NCI-H2081 (cell line): ENCODE measurements at places on chromosomes 1 and 21.

- no peak for DNase-seq
Measured at GRCh38 chr1:228935855-228936727, 200.8 kb downstream of the RHOU start.

- DNase-seq, result no peak
Measured at GRCh38 chr1:23169727-23170335, 1.2 kb upstream of the LUZP1 start.

GRCh38 chr1:45620588-45621500 lies 3.0 kb downstream of the CCDC17 start:
- no peak for DNase-seq

DNA sequence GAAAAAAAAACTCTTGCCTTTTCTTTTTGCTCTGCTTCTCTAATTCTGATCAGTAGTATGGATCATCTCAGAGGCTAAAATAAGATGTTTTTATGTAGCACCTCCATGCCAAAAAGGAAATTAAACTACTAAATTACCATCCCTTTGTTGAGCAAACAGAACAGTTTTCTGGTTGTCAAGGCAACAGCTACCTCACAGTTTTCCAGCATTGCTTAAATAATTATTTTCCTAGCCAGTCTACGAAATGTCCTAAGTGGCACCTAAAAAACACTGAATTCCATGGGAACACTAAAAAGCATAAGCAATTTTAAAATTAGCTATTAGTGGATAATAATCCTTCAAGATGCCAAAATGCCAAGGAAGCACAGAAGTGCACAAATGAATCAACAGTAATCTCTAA lies 61.7 kb downstream of the ARID4B start:
- peak; percentile 23 for DNase-seq

GRCh38 chr1:12467570-12468286 lies 150.3 kb downstream of the DHRS3 start:
- DNase-seq, result no peak

- DNase-seq, result no peak
Measured at GRCh38 chr1:97412737-97413136, 508.1 kb downstream of the DPYD start.

DNA sequence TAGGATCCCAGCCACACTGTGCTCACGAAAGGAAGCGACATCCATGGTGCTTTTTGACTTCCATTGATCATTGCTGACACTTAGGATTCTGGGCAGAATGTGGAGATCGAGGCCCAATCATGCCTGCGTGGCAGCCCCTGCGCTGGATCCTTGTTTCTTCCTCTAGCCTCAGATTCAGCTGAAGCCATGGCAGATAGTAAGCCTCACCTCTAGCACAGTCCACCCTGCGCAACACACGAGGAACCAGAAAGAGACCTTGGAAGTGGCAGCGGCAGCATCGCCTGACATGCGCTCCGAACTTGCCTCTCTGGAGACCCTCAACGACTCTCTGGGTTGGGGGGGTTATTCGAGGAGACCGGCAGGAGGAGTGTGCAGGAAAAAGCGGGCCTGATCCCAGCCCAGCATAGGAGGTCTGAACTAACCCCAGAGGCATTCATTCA lies 10.6 kb downstream of the HLX start:
- no peak for DNase-seq

- DNase-seq, result no peak
Measured at GRCh38 chr1:101145449-101145820, 91.4 kb upstream of the S1PR1 start.
